ENCODE measurements at places on chromosomes 12 and 14.

- DNase-seq: no peak
Measured at GRCh38 chr12:64400041-64400440, 4.2 kb upstream of the XPOT start.

- no peak for DNase-seq
Measured at GRCh38 chr12:110284597-110284996, 3.5 kb downstream of the ATP2A2 start.

- no peak for DNase-seq
Measured at GRCh38 chr14:51868405-51868804, 8.0 kb downstream of the GNG2 start.

- peak; percentile 82 for DNase-seq
Measured at GRCh38 chr12:46938071-46938678, 112.4 kb upstream of the SLC38A4 start.

- DNase-seq: no peak
Measured at GRCh38 chr12:111692575-111693210, 6.8 kb downstream of the ACAD10 start.

- no peak for DNase-seq
Measured at GRCh38 chr14:72744416-72745120, 149.3 kb downstream of the DPF3 start.

DNA sequence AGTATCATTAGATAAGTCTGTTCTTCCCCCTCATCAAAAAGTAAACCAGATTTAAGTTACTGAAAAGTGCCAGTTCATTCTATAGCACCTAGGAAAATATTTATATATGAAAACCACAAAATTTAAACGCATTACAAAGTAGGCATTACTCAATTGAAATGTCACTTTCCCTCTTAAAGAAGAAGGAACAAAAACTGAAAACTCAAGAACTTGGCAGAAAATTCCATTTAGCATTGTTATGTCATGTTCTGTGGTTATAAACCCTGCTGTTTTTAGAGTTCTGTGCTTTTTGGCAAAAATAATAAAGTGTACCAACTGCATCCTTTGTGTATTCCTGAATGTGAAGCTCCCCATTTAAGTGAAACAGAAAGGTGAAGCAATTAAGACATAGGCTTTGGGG lies 3.6 kb downstream of the FGD4 start:
- no peak for DNase-seq

DNA sequence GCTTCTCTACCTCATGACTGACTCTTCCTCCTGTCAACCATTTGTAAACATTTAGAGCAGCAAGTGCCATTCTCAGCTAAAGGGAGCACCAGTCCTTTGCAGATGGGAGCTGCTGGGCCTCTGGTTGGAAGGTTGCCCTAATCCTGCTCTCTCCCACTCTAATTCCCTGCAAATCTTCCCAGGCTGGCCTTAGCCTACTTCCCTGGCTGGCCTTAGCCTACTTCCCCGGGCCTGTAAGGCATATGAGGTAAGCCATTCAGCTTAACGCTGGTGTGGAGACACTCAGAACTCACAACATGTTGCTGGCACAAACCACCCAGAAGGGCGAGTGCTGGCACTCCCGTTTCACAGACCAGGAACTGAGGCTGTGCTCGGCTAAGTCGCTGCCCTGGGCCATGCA lies 69.0 kb downstream of the CPSF2 start:
- no peak for DNase-seq

GRCh38 chr12:26469421-26470180 lies 274.2 kb downstream of the SSPN start:
- no peak for DNase-seq

- no peak for DNase-seq
Measured at GRCh38 chr12:64568298-64568697, 42.0 kb upstream of the RASSF3 start.

DNA sequence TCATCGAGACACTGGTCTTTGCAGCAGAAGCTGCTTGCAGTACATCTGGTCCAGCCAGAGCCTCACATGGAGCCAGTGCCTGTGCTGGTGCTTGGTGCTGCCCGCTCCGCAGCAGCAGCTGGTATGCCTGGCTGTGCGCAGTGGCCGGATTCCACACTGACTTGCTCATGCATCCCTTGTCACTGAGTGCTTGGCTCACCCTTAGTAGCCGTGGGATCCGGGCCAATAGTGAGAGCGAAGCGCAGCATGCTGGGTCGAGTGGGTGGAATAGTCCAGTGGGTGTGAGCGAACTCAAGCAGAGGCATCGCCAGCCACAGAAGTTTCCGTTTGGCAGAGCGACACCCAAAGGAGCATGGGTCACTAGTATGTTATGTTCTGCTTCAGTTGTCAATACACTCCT lies 10.1 kb upstream of the FBXO33 start:
- DNase-seq: no peak

- DNase-seq: no peak
Measured at GRCh38 chr12:64099397-64099796, 122.7 kb downstream of the KICS2 start.

DNA sequence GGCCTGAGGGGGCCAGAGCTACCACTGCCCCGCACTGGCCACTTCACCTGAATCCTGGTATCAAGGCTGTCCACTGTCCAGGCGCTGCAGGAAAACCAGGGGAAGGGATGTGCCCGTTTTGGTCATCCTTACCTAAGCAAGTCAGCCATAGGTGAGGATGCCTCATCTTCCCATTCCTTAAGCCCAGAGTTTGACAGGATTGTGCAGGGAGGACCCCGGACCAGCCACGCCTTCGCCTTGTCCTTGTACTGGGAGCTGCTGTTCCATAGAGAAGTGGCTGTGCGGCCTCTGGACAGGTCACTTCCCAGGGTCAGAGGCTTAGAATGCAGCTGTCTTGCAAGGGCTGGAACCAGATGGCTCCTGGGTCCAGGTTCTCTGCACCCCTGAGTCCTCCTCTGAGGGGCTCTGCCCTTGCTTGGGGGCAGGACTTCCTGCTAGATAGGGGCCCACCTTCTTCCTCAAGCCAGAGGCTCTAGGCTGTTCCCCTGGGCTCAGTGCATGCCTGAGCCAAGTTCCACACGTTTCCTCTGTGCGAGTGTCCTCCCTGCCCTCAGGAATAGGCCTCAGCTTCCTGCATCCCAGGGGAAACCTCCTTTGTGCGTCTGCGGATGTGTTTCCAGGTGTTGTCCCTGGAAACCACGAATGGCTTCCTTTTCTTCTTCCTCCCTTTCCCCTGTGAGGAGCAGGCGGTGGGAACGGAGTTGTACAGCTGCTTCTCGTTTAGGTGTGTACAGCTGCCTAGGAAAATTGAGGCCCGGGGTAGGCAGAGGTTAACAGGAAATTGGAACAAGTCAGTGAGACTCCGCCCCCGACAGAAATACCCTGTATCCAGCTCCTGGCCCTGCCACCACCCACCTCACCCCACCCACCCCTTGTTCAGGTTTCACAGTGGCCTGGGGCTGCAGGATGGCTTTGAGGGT lies 54.3 kb upstream of the RIN3 start:
- no peak for DNase-seq

DNA sequence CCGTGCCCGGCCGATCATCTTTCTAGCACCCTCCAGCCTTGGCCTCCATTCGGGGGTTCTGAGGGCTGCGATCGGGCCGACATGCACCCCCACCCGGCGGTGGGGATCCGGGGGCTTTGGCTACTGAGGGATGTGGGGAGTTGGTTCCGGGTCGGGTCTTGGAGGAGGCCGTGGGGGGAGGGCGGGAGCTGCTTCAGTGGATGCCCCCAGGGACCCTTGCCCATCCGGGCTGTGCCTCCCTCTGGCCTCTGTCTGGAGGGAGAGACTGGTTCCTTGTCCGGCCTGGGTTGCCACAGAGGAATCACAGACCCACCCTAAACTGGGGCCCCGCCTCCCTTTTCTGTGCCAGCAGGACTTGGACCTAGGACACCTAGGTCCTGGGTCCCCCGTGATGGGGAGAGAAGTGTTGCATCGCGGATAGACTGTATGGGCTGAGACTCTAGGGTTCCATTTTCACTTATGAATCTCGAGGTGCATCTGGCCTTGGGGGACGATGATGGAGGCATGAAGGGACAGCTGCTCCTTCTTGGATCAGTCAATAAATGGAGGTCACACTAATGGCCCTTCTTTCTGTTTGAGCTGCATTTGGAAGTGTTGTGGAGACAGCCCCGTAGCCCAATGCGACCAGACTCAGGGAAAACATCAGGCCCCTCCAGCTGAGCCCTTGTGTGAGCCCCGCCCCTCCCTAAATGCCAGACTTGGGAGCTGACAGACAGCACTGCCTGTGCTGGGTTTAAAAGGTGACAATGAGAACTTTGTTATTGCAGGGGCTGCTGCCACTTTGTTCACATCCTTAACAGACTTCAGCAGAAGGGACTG lies 577 bp downstream of the DTX3 start:
- DNase-seq: no peak

- peak; percentile 56 for DNase-seq
Measured at GRCh38 chr12:110688446-110689280, at the start of gene HVCN1. HVCN1 (minus strand) TSS chr12:110689115; CDS start chr12:110683245, 5,870 bp downstream.

GRCh38 chr12:75738486-75738885 lies 227.1 kb upstream of the KRR1 start:
- DNase-seq: no peak

DNA sequence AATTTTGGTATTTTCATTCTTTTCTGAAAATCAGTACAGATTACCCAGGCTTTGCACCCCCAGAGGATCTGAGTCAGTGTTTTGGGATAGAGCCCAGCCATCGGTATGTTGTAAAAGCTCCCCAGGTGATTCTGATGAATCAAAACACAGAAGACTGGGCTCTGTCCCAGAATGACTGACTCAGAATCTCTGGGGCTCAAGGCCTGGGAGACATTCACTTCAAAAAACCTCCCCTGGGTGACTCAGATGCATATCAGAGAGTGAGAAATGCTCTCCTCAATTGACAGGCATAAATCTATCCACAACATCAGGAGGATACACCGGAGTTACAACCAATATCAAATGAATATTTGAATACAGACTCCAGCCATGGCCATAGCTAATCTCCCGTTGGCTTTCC lies 32.6 kb downstream of the SLC35F4 start:
- DNase-seq: no peak

DNA sequence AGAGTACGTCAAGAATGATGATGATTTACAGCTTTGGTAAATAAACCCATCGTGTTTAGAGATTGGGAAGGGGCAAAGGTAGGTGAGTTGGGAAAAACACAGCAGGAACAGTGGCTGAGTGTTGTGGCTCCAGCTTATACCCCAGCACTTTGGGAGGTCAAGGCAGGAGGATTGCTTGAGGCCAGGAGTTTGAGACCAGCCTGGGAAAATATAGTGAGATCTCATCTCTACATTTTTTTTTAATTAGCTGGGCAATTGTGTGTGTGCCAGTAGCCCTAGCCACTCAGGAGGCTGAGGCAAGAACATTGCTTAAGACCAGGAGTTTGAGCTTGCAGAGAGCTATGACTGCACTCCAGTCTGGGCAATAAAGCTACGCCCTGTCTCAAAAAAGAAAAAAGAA lies 77.1 kb downstream of the RASSF9 start:
- DNase-seq: no peak

All from left lobe of liver (tissue), 2 donors.